ENCODE measurements at places on chromosomes 13 and 19.

DNA sequence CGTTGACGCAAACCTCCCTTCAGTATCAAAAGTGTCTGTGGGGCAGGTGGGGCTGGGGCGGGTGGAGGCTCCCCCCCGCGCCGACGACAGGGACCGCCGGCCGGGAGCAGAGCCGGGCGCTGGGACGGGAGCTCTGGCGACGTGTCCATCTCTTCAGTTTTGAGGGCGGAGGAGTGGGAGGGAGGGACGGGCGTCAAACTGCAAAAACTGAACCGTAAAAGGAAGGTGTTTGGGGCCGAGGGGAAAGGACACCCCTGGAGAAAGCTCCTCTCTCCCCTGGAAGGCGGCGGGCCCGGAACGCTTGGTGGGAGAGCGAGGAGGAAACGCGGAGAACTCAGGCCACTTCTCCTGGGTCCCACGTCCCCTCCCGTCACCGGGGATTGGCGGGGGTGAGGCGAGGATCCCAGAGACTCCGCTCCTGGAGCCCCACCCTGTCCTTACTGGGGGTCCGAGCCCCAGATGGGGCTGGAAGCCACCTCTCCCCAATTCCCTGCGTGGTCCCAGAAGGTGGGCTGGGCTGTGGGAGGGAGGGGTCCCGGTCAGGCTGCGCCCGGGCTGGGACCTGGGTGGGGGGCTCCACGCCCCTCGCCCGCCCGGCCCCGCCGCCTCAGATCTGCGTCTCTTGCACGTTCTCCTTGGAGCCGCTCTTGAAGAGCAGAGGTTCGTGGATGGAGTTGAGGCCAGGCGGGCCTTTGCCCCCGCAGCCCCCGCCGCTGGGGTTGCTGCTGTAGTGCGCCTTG, 3.4 kb upstream of the ASPDH start:
- no peak for DNase-seq

DNA sequence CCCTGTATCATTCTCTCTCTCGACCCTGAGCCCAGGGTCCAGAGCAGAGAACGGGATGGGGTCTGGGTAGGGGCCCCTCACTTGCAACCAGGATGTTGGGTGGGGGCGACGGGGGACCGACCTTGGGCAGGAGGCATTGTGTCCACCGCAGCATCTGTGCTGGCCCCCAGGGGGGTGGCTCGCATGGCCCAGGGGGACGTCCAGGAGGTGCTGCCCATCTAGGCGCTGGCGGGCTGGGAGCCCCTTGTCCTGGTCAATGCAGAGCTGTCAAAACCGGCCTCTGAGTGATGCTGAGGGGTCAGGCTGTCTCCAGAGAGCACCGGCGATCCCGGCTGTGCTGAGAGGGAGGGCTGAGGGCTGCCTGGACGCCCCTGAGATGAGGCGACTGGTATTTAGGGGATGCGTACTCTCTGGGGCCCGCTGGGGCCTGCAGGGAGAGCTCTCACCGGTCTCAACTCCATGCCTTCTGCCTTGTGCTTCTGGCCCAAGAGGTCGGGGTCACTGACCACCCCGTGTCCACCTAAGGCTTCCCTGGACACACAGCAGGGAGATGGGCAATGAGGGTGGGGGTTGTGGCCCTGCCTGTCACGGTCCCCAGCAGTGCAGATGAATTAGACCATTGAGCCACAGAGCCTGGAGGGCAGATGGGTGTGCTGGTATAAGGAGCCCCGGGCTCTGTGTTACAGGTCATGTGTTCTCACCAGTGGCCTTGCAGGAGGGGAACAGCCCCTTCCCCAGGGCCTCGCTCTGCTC, 8.6 kb downstream of the RPS9 start:
- no peak for DNase-seq

DNA sequence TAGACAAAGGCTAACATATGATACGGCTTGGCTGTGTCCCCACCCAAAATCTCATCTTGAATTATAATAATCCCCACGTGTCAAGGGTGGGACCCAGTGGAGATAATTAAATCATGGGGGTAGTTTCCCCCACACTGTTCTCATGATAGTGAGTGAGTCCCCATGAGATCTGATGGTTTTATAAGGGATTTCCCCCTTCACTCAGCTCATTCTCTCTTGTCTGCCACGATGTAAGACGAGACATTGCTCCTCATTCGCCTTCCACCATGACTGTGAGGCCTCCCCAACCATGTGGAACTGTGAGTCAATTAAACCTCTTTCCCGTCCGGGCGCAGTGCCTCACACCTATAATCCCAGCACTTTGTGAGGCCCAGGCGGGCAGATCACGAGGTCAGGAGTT, 143.5 kb downstream of the RXFP2 start:
- DNase-seq: no peak

DNA sequence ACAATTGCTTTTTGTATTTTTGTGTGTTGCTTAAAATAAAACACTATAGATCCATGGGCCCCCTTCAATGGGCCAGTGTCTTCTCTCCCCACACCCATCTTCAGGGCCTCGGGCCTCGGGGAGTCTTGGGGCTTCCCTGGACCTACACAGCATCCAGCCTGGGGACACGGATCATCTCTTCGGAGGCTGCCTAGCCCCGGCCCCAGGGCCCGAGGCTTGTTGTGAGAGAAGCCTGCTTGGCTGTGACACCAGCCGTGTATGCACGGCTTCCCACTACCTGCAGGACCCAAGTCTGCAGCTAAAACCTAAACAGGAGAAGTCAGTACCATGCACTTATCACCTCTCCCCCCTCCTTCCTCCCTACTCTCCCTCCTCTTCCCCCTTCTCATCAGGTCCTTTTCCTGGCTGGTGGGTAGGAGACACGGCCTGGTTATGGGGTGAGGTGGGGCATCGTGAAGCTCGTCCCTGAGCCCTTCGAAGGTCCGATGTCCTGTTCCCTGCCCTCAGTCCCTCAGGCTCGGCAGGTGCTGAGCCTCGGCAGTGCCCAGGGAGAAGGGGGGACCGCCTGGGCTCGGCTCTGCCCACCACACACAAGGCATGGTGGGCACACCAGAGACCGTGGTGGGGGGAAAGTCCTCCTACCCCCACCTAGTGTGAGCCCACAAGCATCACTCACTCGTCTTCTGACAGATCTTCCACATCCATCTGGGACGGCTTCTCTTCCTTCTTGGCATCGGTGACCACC, 9.5 kb downstream of the C13orf46 start:
- DNase-seq: no peak

DNA sequence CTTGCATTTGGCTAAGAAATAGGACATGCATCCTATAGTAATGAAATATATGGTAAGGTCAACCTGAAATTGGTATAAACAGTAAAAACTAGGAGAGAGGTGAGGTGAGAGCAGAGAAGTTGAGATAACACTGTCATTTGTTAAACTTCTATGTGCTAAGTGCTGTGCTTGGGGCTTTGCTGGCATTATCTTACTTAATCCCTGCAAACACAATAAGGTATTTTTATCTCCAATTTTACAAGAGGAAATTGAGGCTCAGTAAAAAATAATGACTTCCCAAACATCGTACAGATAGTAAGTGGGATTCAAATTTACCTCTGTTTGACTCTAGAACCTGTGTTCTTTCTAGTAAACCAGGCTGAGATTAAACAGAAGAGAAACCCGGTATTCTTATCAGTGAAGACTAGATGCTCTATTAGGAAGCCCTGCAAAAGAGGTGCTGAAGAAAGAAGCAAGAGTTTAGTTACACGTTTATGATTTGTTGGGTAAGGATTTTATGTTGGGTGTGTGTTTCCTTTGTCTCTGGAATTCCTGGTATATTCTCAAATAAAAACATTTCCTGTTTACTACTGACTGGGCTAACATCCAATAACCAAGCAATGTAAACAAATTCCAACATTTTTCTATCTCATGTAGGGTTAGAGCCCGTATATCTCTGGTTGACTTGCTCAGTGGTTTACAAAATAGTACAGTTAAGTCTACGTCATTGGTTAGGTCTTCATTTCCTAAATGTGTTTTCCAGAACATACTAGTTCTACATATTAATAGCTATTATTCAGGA, 137.3 kb upstream of the FNDC3A start:
- DNase-seq: no peak

DNA sequence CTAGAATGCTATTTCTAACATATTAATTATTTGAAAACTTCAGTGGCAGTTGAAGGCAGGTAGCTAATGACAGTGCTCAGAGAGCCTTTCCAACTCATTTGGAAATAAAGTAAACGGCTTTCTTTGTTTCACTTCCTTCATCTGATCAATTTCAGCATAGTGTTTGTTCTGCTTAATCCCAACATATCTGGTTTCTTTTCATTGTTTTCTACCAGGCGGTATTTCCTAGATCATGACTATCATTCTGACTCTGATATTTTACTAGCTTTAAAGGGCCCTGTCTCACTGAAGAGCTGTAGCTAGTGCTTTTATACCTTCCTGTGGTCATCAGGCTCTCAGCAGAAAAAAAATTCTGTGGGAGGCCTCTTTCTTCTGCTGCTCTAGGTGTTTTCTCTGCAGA, 178.6 kb downstream of the RBM26 start:
- DNase-seq: no peak

DNA sequence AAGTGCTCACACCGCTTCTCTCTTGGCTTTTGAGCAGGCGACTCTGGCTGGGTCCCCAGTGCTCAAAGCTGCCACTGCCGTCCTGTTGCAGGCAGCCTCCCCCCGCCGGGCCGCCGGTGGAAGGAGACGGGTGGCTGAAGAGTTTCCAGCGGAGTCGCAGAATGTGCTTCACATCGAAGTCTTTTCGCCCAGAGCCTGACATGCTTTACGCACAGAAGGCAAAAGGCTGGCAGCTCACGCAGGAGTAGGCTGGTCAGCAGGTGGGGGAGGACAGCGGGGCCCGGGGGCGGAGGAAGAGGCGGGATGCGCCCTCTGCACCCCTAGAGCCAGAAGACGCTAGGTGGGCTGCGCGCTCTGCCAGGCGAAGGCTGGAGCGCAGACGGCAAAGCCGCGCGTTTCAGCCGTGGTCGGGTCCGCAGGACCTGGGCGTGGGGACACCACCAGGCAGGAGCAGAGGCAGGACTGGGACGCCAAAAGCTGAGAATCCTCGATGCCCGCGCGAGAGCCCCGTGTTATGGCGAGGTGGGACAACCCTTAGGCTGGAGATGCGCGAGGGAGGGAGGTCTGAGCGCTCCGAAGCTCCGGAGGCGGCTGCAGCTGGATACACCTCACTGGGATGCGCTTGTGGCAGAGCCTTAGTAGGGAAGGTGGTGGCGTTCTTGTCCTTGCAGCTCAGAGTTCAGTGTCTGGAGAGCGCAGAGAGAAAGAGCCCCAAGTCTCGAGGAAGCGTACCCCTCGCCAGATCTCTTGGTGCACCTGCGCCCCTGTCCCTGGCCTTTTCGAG, at the start of gene ATXN8OS:
Gene ATXN8OS (plus strand): TSS at position 329 of the 784 bp plus-strand sequence.
- no peak for DNase-seq

DNA sequence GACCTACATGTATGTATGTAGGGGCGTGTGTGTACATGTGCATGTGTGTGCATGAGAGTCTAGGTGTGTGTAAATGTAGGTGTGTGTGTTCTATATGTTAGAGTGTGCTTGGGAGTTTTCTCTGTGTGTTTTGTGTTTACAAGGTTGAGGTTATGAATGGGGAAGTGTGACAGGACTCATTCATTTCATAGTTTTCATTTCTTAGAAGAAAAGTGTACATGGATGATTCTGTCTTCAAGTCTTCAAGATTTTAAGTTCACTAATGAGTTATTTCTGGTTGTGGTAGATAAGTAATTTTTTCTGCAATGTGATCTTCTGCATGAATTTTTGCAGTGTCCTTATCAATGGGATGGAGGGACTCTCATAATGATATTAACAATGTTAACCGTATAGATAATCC, 118.2 kb upstream of the SLC10A2 start:
- DNase-seq: no peak

DNA sequence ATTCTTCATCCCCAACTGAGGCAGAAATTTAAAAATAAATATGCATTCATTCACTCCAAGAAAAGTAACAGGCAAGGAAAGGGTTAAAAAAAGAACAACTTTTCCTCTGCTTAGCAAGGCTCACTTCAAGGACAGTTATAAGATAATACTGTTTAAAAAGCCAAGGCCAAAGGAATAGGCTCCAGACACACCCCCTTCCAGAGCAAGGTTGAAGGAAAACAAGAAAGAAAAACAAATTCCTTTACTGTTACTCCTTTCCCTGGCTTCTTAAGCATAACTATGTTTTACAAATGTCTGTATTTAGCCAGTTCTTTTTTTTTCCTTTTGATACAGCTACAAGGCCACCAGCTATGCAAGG, 8.5 kb downstream of the SIGLEC11 start:
- no peak for DNase-seq

All from activated gamma-delta T cell treated with anti-CD3 and anti-CD28 coated beads, Interleukin-2, amount 50 U/mL, for 16 hours (primary cell).